ENCODE measurements at places on chromosomes 3 and 15.
A peak's percentile ranks its signal among the peaks of the same experiment; 100 is the strongest.

- peak; percentile 86 for DNase-seq
These were observed 50.6 kb upstream of the AKAP13 start for GRCh38 chr15:85329561-85330422.

GRCh38 chr15:40430271-40430805, 10.4 kb upstream of the BAHD1 start:
- no peak for DNase-seq

DNA sequence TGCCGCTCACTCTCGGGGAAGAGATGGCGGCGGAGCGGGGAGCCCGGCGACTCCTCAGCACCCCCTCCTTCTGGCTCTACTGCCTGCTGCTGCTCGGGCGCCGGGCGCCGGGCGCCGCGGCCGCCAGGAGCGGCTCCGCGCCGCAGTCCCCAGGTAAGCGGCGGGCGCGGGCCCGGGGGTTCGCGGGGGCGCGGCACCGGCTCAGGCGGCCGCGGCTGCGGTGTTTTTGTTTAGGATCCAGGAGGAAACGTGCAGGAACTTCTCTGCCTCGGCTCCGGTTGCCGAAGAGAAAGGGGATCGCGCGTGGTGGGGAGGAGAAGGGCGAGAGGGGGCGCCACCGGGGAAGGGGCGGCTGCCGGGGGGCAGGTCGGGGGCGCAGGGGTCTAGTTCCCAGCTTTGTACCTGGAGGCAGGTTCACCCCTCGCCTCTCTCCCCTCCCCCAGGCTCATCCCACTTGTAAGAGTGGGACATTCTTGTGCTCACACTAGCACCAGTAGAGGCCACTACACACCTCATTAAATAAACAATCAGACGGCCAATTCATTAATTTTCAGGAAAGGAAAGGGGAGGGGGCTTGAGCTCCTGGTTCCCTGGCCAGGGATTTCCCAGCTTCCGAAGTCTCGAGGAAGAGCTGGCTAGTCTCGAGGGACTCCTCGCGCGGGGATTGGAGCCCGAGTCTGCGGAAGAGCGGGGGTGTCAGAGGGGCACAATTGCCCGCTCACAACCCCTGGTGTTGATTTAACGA, 562 bp downstream of the NEO1 start:
- DNase-seq, result peak; percentile 5

DNA sequence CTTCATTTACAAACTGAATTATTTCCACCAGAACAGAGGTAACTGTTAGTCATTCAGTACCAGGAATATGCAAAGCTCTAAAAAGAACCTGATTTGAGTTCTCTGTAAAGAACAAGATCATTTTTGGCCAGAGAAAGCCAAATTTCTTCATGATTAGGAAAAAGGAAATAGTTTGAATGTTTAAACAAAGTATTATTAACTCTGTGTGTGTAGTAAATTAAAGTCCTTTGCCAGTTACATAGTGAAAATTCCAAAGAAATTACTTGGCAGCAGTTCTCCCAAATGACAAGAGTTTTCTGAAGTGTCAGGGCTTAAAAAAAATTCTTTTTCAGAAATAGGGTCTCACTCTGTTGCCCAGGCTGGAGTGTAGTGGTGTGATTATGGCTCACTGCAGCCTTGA, 24.5 kb downstream of the QTRT2 start:
- DNase-seq, result no peak

DNA sequence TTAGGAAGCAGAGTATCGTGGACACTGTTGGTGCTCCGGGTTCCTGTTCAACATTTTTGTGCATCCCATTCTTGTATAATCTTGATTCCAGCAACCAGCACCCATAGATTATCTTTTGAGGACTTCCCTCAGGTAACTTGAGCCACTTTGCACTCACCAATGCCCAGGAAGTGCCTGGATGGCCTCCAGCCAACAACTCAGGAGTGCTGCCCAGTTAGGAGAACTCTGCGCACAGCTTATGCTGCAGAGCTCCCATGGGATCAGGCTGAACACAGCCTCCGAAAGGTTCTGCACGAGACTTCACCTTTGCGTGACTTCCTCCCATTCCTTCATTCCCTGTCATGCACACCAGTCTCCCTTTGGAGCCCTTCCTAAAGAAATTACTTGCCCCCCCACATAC, 64.3 kb upstream of the LRRN1 start:
- DNase-seq, result no peak

GRCh38 chr3:149528340-149528650, 53.8 kb downstream of the TM4SF4 start:
- DNase-seq, result no peak

All from naive B cell (primary cell).